Thymus (tissue), 14 donors: ENCODE measurements at places on chromosomes 3 and 15. TPM values are rescaled to one million over a fixed set of nuclear protein-coding genes. Genes with fewer than 3 reads are reported as not detected.

DNA sequence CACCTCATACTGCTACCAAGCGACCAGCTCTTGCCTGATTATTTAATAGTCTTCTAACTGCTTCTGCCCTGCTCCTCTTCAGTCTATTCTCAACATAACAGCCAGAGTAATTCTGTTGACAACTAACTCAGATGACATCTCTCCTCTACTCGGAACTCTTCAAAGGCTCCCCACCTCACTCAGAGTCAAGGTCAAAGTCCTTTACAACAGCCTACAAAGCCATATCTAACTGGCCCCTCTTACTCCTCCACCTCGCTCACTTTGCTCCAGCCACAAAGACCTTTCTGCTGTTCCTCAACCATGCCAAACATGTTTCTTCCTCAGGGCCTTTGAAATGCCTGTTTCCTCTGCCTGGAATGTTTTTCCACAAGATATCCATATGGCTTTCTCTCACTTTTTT, 43.6 kb downstream of the PIK3R4 start:
- no peaks in the 10 kb centered on the region for H3K4me1 ChIP-seq
- no peaks in the 10 kb centered on the region for H3K27me3 ChIP-seq
- no peak overlapping the region for H3K4me3 ChIP-seq
- H3K27ac ChIP-seq: no peak overlapping the region

- H3K4me1 ChIP-seq: no peaks in the 10 kb centered on the region
- no peak overlapping the region for H3K27ac ChIP-seq
- no peaks in the 10 kb centered on the region for H3K36me3 ChIP-seq
- peaks cover 24% of the 10 kb centered on the region for H3K27me3 ChIP-seq
These were observed 7.1 kb downstream of the TJP1 start for GRCh38 chr15:29815000-29815710.

GRCh38 chr15:86555098-86555497, 475.4 kb downstream of the AGBL1 start:
- no peak for DNase-seq
- H3K27ac ChIP-seq: no peak overlapping the region
- H3K4me1 ChIP-seq: no peaks in the 10 kb centered on the region
- H3K4me3 ChIP-seq: no peak overlapping the region

DNA sequence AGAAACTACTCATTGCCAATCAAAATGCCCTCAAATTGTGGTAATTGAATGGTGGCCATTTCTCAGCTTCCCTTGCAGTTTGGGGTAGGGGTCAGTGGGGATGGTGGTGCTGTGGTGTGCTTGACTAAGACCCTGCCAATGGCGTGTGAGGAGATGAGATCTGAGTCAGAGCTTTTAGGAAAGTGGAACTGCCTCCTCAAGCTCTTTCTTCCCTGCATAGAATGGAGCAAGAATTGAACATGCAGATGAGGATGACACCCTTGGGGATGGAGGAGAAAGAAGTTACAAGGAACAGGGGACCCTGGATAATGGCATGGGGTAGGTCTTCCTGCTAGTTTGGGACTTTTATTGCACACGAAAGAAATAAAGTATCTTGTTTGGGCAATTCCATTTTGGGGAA, 188.0 kb downstream of the PEX5L start:
- no peak for DNase-seq
- H3K4me3 ChIP-seq: no peak overlapping the region
- H3K27ac ChIP-seq: no peak overlapping the region
- no peaks in the 10 kb centered on the region for H3K4me1 ChIP-seq
- H3K36me3 ChIP-seq: no peaks in the 10 kb centered on the region
- H3K27me3 ChIP-seq: no peaks in the 10 kb centered on the region

DNA sequence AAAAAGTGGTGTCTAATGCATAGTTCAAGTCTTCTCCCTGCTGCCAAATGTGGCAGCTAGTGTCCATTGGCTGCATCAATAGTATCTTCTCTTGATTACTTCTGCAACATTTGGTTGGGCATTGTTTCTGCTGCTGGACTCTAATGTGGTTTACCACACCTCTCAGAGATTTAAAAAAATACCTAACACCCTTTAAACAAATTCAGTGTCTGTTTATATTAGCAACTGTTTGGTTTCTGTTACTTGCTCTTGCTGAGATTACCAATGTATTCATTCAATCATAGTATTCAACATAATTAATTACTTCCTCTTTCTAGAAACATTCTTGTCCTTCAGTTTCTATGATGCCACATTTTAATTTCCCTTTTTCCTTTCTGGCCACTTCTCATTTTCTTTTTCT, 20.3 kb upstream of the NECTIN3 start:
- H3K27ac ChIP-seq: no peak overlapping the region
- no peaks in the 10 kb centered on the region for H3K36me3 ChIP-seq
- no peaks in the 10 kb centered on the region for H3K27me3 ChIP-seq
- H3K4me1 ChIP-seq: no peaks in the 10 kb centered on the region
- no peak for DNase-seq
- H3K4me3 ChIP-seq: no peak overlapping the region

The SLCO2A1 gene
- 1.5 TPM for total RNA-seq

DNA sequence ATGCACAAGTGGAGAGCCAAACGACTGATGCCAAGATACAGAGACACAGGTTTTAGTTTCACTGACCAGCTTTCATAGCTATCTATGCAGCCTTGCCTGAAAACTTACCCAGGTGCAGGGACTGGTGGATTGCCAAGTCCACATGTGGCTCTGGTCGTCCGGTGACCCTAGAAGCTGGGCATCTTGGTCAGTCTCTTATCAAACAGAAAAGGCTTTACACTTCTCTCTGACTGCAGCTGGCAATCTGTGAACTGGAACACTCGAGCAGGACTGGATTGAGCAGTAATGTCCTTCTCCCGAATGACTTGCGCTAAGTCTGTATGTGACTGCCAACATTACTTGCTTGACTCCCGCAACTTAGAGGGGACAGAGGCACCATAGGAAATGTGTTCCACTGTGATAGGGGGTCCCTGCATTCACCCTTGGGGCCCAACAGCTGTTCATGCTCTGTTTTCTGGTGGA, 63.0 kb upstream of the SIAH2 start:
- no peak overlapping the region for H3K27ac ChIP-seq
- no peaks in the 10 kb centered on the region for H3K4me1 ChIP-seq
- no peaks in the 10 kb centered on the region for H3K36me3 ChIP-seq
- no peaks in the 10 kb centered on the region for H3K27me3 ChIP-seq
- no peak overlapping the region for H3K4me3 ChIP-seq

- no peaks in the 10 kb centered on the region for H3K27me3 ChIP-seq
- no peak overlapping the region for H3K4me3 ChIP-seq
- H3K27ac ChIP-seq: no peak overlapping the region
- no peak for DNase-seq
- no peaks in the 10 kb centered on the region for H3K36me3 ChIP-seq
- no peaks in the 10 kb centered on the region for H3K4me1 ChIP-seq
These were observed 315.7 kb downstream of the GBE1 start for GRCh38 chr3:81445712-81446111.

GRCh38 chr3:126013751-126014156, 44.8 kb downstream of the ROPN1B start:
- no peaks in the 10 kb centered on the region for H3K27me3 ChIP-seq
- DNase-seq: no peak
- H3K36me3 ChIP-seq: peaks cover 46% of the 10 kb centered on the region
- H3K4me1 ChIP-seq: no peaks in the 10 kb centered on the region

DNA sequence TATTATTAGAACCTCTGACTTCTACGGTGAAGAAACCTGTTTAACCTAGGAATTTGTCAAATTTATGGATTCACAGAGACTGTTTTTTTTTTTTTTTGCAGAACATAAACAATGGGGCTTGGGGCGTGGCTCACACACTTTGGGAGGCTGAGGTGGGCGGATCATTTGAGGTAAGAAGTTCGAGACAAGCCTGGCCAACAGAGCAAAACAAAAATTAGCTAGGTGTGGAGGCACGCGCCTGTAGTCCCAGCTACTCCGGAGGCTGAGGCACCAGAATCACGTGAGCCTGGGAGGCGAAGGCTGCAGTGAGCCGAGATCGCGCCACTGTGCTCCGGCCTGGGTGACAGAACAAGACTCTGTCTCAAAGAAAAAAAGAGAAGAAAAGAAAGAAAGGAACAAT, 3.0 kb downstream of the ZBTB11 start:
- no peak overlapping the region for H3K4me3 ChIP-seq
- peaks cover 26% of the 10 kb centered on the region for H3K36me3 ChIP-seq
- H3K4me1 ChIP-seq: peaks cover 14% of the 10 kb centered on the region
- H3K27me3 ChIP-seq: no peaks in the 10 kb centered on the region
- no peak for DNase-seq

The TRH gene
- total RNA-seq: 0.52 TPM

DNA sequence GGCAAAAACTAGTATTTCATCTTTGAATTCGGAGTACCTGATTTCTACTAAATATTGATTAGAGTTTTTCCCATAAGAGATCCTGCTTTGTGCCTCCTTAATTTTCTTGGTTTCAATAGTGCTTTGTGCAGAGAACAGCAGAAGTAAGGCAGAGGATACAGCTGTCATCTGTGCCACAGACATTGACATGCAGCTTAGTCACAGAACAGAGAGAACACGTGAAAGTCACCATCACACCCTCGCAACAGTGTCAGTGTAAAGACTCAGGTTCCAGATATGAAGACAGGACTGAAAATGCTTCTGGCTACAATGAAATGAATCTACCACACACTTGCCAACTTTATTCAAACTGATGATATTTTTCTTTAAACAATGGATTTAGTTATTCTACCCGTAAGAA, 942.8 kb upstream of the CFAP20DC start:
- no peaks in the 10 kb centered on the region for H3K27me3 ChIP-seq
- peak; percentile 60 for DNase-seq
- H3K27ac ChIP-seq: peak overlapping the region; percentile 58
- no peak overlapping the region for H3K4me3 ChIP-seq
- peaks cover 67% of the 10 kb centered on the region for H3K4me1 ChIP-seq

GRCh38 chr15:73748730-73749129, 4.4 kb downstream of the INSYN1 start:
- H3K4me3 ChIP-seq: no peak overlapping the region
- no peak for DNase-seq
- H3K4me1 ChIP-seq: no peaks in the 10 kb centered on the region
- no peak overlapping the region for H3K27ac ChIP-seq
- peaks cover 27% of the 10 kb centered on the region for H3K27me3 ChIP-seq

DNA sequence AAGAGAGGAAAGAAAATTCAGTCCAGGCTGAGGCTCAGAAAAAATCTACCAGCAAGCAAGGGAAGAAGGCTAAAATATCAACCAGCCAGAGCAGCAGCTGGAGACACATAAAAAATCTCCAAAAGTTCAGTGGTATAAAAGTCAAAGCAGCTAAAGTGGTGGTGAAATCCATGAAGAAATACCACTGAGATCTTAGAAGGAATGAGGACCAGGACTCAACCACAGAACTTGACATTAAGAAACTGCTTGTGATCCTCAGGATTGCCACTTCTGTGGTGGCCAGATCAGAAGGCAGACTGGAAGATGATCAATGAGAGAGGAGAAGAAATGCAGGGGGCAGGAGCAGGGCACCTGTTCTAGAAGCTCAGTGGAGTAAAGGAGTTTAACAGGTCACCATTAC, 22.5 kb downstream of the CNTN3 start:
- no peaks in the 10 kb centered on the region for H3K27me3 ChIP-seq
- H3K27ac ChIP-seq: no peak overlapping the region
- H3K4me3 ChIP-seq: no peak overlapping the region
- H3K4me1 ChIP-seq: no peaks in the 10 kb centered on the region

DNA sequence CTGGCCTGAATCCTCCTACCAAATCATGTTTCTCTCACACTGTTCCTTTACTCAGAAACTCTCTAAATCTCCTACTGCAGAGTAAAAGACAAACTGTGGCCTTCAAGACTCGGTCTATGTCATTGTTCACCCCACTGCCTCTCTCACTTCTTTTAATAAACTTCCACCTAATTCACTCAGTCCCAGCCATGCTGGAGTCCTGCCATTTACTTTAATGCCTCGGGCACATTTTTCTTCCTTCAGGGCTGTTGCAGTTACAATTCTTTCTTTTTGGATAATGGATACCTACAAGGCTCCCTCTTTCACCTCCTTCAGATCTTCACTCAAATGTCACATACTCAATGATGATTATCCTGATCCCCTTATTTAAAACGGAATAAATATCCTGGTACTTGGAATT, 955.6 kb downstream of the ROBO1 start:
- no peak for DNase-seq
- H3K27ac ChIP-seq: no peak overlapping the region
- H3K4me3 ChIP-seq: no peak overlapping the region
- H3K36me3 ChIP-seq: no peaks in the 10 kb centered on the region

- no peak overlapping the region for H3K4me3 ChIP-seq
- H3K4me1 ChIP-seq: no peaks in the 10 kb centered on the region
- H3K36me3 ChIP-seq: no peaks in the 10 kb centered on the region
These were observed 49.1 kb downstream of the NEK11 start for GRCh38 chr3:131075632-131076328.
